ENCODE measurements at places on chromosomes 6 and 20.
A peak's percentile ranks its signal among the peaks of the same experiment; 100 is the strongest.

GRCh38 chr6:157614026-157614568 lies 208.9 kb upstream of the SNX9 start:
- peak; percentile 28 for DNase-seq

DNA sequence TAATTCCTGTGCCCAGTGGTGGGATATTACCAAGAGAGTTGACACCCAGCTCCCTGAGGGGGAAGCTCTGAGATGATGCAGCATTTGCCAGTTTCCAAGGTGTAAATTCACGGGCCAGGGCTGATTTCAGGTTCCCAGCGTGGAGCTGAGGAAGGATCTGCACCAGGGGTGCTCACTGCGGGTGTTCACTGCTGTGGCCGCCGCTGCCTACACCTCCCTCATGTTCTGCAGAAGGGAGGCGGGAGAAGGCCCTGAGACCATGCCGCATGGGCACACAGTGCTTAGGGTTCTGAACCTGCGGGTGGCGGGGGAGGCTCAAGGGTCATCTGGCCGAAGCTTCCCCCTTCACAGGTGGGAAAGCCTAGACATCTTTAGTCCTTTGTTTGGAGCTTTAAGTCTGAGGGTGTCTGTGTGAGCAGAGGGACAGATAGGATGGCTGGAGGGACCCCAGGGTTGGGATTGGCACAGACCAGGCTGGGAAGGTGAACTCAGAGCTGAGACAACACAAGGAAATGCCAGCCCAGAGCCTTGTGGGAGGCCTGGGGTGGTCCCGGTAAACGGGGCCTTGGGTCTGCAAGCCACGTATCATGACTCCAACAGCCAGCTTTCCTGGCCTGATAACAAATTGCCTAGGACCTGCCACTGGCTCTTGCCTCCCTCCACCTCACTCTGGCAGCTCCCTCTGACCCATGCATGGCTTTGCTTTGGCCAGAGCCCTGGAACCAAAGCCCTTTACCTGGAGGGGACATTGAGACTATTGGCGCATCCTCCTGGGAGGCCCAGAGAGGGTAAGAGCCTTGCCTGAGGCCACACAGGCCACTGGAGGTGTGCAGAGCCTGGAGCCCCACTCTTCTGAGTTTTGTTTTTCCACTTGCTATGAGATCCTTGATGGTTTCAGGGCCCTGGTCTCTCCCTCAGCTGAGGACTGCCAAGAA lies 40.4 kb downstream of the SYNJ2 start:
- DNase-seq: no peak

DNA sequence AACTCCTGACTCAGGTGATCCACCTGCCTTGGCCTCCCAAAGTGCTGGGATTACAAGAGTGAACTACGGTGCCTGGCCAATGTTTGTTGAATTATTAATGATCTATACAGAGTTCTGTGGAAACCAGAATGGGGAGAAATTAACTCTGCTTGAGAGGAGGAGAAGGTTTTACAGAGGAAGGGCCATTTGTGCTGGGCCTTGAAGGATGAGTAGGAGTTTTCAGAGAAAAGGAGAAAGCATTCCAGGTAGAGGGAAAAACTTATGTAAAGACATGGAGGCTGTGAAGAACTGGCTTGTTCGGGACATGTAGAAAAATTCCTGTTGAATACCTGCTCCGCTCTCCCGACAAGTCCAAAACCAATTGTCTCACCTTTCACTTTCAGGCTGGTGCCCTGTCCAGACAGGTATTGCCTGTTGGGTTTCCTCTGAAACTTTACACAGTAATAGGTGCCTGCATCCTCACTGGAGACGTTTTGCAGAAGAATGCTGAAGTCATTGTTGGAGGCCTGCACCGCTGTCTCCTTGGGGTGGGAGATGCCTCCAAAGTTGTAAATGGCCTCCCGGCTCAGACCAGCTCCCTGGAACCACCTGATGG lies 11.3 kb upstream of the NSFL1C start:
- DNase-seq: no peak

- no peak for DNase-seq
Observed at GRCh38 chr6:49918787-49919186, 45.2 kb downstream of the DEFB114 start.

- DNase-seq: no peak
Observed at GRCh38 chr6:11387707-11388430, 149.7 kb upstream of the TMEM170B start.

DNA sequence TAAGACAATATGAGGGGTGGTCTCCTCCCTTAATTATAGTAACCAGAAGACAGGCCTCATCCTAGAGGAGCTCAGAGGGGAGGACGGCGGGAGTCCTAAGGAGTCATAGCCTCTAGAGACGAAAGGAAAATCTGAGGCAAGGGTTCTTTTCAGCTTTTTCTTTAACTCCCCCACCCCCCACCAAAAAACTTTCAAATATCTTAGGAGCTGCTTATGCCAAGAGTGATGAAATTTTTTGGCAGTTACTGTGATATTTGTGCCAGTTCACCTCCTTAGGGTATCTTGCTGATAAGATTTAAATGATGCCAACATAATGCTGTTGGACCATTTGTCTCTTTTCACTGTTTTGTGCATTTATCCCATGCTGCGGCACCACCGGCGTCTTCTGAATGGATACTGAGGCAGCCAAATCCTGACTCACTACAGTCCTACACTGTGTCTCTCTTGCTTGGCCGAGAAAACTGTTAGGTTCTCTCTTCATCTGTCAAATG lies 44.5 kb upstream of the DSE start:
- peak; percentile 28 for DNase-seq

DNA sequence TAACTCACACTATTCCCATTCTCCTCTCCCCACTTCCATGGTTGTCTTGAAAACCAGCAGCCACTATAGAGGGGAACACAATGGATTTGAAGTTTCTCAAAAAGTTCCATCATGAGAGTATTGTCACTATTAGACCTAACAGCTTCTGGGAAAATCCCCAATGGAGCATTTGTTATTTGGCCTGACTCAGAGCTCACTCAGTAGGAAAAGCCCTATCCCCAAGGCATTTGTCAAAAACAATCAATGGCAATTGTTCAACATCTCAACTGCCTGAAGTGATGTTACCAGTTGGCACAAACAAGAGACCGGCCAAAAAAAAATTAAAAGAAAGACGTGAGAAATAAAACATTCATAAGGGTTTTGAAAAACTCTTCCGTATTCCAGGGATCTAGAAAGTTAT lies 98.8 kb downstream of the MYLK4 start:
- DNase-seq: no peak

DNA sequence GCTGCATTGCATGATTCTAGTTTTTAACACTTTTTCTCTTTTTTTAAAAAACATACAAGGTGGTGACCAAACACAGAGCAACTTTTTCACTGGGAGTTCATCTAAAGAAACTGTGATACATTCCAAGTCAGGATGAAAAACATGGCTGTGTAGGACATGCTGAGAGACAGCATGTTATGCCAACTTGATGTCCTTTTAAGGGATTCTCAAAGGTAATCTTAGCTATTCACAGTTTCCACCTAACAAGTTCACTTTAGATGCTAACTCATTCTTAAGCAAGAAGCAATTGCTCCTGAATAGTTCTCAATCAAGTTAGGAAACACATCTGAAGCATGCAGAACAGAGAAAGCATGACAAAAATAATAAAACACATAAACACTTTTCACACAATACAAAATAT lies 3.3 kb downstream of the ASCC3 start:
- no peak for DNase-seq

- DNase-seq: no peak
Observed at GRCh38 chr6:63510849-63511248, 61.4 kb upstream of the LOC128125822 start.

DNA sequence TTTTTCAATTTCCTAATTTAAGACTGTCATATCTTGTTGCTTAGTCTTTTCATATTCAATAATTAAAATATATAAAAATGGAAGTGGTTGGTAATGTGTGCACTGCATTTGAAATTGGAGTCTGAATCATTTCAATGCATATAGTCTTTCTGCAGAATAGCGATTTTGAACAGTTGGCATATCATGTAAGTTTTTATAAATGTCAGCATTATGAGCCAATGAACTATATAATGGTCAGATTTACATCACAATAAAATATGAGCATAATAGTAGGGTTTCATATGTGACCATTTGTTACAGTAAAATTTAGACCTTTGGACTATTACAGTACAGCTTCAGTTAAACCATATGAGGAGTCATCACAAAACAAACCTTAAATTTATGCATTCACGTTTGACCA lies 4.3 kb downstream of the RAB32 start:
- DNase-seq: no peak

DNA sequence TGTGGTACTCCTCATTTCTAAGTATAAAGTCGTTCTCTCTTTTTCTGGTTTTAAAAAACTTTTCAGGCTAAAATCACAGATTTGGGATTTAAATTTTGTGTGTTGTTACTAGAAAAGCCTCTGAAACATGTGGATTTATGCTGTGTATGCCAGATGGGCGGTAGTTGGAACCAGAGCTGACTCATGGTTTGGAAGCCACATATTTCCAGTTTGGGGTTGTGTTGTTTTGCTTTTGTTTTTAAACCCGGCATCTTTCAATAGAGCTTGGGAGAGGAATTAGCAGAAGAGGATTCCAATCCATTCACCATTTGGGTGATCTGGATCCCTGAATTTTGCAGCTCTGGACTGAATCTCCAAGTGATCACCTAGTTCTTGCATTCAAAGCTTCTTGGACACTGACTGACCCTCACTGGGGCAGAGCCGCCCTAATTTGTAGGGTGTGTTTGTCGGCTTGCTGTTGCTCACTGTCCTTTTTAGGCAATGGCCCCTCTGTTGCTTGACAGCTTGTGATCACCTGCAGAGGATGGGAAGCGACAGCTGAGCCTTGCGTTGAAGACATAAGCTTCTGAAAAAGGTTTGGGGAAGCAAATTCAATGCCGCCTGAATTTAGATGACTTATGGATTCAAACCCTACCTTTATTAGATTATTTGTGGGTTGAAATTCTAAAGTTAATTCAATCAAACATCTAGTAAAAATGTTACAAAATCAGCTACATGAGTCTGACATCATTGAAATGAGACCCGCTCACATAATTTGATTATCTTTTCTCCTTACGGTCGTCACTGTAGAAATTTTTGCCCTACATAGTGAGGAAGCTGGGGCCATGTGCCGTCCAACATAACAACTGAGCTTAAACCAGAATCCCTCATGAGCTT lies 79.9 kb upstream of the CD83 start:
- peak; percentile 78 for DNase-seq

- no peak for DNase-seq
Observed at GRCh38 chr6:72865467-72865866, 243.6 kb downstream of the KCNQ5 start.

- DNase-seq: no peak
Observed at GRCh38 chr6:95216555-95216954, 360.8 kb upstream of the MANEA start.

DNA sequence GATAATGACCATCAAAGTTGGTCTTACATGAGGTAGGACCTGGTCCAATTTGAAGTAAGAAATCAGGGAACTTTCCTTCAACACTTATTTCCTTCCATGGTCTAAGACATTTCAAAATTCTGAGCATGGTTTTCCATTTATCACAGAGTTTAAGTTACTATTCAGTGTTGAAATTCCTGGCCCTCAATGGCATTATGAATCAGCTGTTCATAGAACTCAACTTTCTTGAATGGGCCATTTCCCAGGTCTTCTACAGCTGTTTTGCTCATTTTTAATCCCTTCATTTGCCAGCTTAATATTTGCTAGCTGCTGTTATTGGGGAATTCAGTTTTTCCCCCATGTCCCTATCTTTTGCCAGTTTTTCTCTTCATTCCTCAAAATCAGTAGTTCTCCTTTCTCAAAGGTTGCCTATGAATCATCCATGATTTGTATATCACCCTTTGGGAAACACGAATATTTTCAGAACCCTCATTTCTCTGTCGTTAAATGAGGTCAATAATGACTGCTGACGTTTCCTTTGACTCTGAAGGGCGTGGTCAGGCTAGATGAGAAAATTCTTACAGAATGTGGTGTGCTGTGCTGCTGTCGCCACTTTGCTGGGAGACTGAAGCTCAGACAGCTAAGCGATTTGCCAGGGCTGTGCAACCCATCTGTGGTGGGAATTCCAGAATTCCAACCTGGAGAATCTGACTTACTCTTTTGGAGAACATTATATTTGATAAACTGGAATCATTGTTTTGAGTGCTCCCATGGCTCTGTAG lies 216.5 kb upstream of the FLRT3 start:
- DNase-seq: peak; percentile 78

DNA sequence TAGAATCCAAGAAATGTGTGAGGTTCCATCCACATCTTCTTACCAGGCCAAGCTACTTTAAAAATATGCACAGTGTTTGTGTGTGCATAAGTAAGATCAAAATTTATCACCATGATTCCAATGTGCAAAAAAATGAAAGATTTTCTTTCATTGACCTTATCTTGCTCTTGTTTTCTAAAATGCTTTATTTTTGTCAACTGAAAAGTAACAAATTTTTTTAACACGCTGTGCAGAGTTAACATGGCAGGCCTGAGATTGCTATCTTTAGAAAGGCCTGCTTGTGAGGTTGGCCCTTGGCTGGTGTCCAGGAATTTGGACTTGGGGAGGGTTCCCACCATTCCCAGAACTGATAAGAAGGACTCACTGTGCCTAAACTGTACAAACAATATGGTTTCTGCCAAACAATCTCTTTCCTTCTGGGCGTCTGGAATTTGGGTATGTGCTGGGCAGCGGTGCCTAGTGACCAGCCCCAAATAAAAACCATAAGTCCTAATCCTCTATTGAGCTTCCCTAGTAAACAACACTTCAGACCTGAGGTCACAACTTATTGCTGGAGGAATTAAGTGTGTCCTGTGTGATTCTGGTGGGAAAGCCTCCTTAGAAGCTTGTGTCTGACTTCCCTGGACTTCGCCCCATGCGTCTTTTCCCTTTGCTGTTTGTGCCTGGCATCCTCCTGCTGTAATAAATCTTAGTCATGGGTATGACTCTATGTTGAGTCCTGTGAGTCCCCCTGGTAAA lies 19.8 kb upstream of the MYLIP start:
- no peak for DNase-seq

GRCh38 chr6:42569102-42570028 lies 5.5 kb downstream of the UBR2 start:
- DNase-seq: peak; percentile 97

DNA sequence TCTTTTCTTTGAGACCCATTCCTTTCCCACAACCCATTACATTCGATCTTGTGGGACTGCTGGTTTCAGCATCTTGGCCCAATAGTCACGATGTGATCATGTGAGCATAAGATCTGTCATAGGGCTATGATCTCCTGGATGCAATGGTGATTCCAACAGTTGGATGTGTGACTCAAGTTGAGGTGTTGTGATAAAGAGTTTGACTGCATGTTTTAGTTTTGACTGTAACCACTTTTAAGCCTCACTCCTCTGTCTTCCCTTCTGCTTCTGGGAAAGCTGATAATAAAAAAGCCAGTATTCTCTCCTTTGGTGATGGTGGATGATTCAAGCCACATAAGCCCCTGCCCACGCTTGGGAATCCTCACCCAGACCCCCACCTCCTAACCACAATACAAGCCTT lies 117.0 kb upstream of the ASCC3 start:
- DNase-seq: peak; percentile 10

- DNase-seq: peak; percentile 95
Observed at GRCh38 chr6:81241126-81242041, 511.1 kb downstream of the TENT5A start.

- no peak for DNase-seq
Observed at GRCh38 chr6:10542213-10542612, 21.1 kb downstream of the GCNT2 start.

- peak; percentile 40 for DNase-seq
Observed at GRCh38 chr6:157304899-157305663, 18.2 kb downstream of the TMEM242 start.
